Activated CD8-positive, alpha-beta T cell treated with anti-CD3 and anti-CD28 coated beads, Interleukin-2, amount 10 ng/mL, durations not matched to agents 7 days and 5 days (primary cell): ENCODE measurements at places on chromosomes 12 and 14. TPM values are rescaled to one million over a fixed set of nuclear protein-coding genes. Genes with fewer than 3 reads are reported as not detected.

GRCh38 chr14:73003681-73004080, 23.2 kb downstream of the ZFYVE1 start:
- no peaks in the 10 kb centered on the region for H3K4me1 ChIP-seq
- H3K4me3 ChIP-seq, result no peak overlapping the region
- H3K27ac ChIP-seq, result no peak overlapping the region
- H3K36me3 ChIP-seq, result peaks cover 4% of the 10 kb centered on the region
- H3K27me3 ChIP-seq, result no peaks in the 10 kb centered on the region

DNA sequence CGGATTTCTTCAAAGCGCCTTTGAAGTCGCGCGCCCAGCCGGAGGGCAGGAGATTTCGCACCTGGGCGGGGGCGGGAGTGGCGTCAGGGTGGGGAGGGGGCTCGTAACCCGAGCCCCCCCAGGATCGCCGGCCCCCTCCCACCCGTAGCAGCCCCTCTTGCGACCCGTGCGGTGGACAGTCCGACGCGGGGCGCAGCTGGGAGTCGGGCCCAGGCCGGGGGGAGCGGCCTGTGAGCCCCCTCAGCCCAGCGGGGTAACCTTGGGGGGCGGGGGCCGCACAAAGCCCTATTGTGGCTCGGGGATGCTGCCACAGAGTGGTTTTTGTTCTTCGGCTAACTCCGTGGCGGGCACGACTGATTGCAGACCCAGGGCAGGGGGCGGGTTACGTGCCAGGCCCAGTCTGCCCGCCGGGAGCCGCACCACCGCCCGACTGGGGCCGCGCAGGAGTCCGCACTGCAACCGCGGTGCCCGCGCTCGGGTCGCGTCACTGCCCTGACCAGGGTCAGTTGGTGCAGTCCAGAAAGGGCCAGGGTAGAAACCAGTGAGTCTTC, 4.2 kb upstream of the AAAS start:
- H3K36me3 ChIP-seq, result no peaks in the 10 kb centered on the region
- H3K27ac ChIP-seq, result peak overlapping the region; percentile 98
- peaks cover 41% of the 10 kb centered on the region for H3K4me1 ChIP-seq
- peak overlapping the region; percentile 84 for H3K4me3 ChIP-seq
- H3K27me3 ChIP-seq, result peaks cover 13% of the 10 kb centered on the region

DNA sequence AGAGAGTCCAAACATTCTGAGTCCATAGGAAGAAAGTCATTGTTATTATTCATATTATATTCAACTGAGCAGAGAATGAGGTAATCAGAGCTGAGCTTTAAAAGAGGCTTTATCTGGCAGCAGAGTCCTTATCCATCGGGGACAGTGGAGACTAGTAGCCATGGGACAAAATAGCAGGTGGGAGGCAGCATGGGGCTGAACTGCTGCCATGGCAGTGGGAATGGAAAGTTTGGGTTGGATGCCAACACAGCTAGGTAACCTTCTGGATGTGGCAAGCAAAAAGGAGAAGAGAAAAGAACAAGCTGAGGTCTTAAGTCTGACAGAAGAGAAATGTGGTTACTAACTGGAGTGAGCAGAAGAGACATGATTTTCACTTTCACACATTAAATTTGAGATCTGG, 71.0 kb upstream of the CDKN3 start:
- H3K27ac ChIP-seq, result no peak overlapping the region
- no peaks in the 10 kb centered on the region for H3K36me3 ChIP-seq
- H3K4me3 ChIP-seq, result no peak overlapping the region
- no peaks in the 10 kb centered on the region for H3K4me1 ChIP-seq
- H3K27me3 ChIP-seq, result peaks cover 7% of the 10 kb centered on the region

- no peak overlapping the region for H3K27ac ChIP-seq
- no peaks in the 10 kb centered on the region for H3K4me1 ChIP-seq
- no peak overlapping the region for H3K4me3 ChIP-seq
- H3K36me3 ChIP-seq, result peaks cover 75% of the 10 kb centered on the region
- no peak for DNase-seq
Observed at GRCh38 chr12:132723015-132723763, 12.5 kb downstream of the PGAM5 start.

GRCh38 chr12:92206596-92206995, 61.0 kb upstream of the BTG1 start:
- peaks cover 36% of the 10 kb centered on the region for H3K4me1 ChIP-seq
- no peaks in the 10 kb centered on the region for H3K27me3 ChIP-seq
- H3K36me3 ChIP-seq, result peaks cover 23% of the 10 kb centered on the region
- no peak overlapping the region for H3K27ac ChIP-seq

DNA sequence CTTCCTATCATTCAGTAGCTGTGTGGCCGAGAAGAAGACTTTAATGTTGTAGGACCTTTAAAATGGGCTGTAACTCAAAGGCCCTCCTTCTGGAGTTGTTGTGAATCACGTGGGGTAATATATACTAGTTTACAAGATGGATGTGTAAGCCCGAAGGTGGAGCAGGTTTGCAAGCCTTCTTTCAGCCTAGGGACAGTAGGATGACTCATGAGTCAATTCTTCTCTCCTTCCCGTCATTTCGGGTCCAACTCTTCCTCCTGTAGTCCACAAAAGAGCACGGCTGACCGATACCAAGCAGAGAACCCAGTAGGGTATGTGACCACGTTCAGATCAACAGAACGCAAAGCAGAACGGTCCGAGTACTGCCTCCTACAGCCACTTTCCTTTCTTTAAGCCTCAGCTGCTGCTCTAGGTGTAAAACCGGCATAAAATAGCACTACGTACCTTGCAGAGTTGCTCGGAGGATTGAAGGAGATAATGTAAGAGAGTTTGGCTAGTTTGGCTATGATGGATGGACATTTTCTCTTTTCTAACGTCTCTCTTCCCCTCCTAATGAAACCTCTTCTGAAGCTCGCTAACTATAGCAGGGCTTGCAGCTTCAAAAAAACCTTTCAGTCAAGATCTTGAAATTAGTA, 1.3 kb upstream of the RASSF3 start:
- H3K36me3 ChIP-seq, result peaks cover 25% of the 10 kb centered on the region
- peak overlapping the region; percentile 96 for H3K27ac ChIP-seq

The MMP19 gene
- not detected for total RNA-seq
